ENCODE measurements at places on chromosomes 5 and 9.
A peak's percentile ranks its signal among the peaks of the same experiment; 100 is the strongest.

- DNase-seq = no peak
These were observed 82.2 kb downstream of the DCP2 start for GRCh38 chr5:113058706-113059226.

GRCh38 chr5:150350524-150351344 lies 6.8 kb upstream of the TCOF1 start:
- peak; percentile 65 for DNase-seq

- DNase-seq = peak; percentile 67
These were observed 22.5 kb upstream of the JAKMIP2 start for GRCh38 chr5:147805030-147805454.

DNA sequence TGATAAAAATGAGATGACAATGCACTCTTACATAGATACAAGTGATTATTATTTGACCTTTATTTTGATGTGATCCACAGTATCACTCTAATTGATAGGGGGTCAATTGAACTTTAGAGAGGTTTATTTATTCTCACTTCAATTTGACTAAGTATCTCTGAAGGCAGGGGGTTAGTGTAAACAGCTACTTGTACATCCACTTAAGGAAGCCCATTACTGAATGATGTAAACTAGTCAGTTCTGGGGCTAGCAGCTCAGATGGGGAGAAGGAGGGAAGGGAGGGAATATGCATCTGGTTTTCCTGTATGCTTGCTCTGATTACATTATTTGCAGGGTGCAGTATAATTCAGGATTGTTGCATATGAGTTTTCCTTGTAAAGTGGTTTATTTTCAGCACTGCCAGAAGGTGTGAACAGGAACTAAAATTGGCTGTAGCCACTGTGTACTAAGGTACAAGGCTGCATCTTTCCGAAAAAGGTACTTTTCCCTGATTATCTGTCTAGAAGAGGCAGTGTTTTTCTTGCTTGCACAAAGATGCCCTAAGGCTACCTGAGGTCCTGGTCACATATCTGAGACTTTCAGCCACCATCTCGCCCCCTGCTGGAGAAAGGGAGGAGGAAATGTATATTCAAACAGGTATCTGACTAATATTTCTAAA lies 51.2 kb downstream of the MRPS27 start:
- DNase-seq = peak; percentile 42

DNA sequence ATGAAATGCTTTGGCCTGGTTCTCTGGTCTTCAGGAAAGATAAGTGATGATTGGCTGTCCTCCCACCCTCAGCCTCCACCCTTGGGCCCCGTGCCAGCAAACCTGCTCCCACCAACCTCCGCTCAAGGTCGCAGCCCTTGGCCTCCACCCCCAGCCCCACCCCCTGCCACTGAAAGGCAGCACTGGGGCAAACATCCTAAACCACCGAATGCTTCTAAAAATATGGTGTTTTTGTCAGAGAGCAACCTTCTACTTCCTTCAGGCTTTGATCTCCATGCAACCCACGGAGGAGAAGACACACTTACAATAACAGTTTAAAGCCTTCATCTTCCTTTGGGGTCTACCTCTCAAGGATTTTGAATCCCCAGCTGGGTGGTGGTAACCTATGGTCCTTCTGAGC lies 24.0 kb upstream of the TCF7 start:
- no peak for DNase-seq

GRCh38 chr9:114155263-114155994 lies at the start of gene COL27A1:
COL27A1 (plus strand) TSS chr9:114155537; CDS start chr9:114155951, 414 bp downstream.
- DNase-seq = peak; percentile 79

DNA sequence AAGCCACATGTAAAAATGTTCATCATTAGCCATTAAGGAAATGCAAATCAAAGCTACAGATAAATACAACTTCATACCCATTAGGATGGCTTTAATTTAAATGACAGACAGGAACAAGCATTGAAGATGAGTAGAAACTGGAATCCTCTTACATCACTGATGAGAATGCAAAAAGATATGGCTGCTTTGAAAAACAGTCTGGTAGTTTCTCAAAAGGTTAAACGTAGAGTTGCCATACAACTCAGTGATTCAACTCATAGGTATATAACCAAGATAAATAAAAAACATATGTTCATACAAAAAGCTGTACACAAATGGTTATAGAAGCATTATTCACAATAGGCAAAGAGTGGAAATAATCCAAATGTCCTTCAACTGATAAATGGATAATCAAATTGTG lies 228.8 kb upstream of the ZNF462 start:
- no peak for DNase-seq

- no peak for DNase-seq
These were observed at the start of gene NREP for GRCh38 chr5:111756581-111757354. NREP (minus strand) TSS chr5:111757194; CDS start chr5:111755772, 1,422 bp downstream.

DNA sequence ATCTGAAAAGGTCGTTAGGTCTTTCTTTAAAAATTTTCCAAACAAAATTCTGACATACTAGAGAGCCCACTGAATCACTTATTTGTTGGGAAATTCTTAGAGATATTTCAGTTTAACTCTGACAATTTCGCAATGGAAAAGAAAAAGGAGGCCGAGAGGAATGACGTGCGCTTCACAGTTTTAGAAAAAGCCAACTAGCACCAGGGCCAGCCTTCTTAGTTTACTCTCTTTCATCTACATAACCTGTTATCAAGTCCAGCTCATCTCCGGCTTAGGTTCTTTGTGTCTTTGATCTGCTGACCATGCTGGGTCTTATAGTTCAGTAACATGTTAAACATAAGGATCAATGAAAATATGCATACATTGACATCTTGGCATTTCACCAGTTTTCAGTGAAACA lies 201.7 kb upstream of the TAS2R1 start:
- DNase-seq = no peak

DNA sequence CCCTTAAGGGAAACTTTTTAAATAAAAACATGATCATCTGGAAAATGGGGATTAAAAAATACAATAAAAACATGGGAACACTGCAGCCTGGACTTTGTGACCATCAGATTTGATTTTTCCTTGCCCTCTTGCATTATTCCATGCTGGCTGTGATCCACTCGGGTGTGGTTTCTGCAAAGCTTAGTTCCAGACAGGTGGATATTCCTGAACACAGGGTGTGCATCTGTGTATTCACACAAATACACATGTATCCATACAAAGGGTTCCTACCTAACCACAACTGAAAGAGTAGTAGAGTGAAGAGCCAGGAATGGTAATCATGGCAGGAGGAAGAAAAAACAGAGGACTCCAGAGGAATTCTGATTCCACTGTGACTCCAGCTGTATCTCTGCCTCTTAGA lies 178.2 kb downstream of the PAM start:
- no peak for DNase-seq

GRCh38 chr5:115532517-115532916 lies 12.1 kb downstream of the FEM1C start:
- no peak for DNase-seq

DNA sequence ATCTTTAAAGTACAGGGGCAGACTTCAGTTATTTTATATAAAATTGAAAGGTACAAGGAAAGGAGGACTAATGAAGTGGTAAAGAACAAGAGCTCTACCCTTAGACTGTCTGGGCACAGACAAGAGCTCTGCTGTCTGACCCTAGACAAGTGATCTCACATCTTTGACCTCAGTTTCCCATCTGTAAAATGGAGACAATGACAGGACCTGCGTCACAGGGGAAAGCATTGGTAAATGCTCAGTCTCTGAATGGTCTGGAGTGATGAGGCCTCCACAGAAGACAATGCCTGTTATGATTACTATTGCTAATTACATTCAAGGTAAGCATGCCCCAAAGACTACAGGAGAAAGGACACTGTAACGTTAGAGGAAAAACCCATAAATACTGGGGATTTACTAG lies 37.5 kb downstream of the ANKH start:
- no peak for DNase-seq

DNA sequence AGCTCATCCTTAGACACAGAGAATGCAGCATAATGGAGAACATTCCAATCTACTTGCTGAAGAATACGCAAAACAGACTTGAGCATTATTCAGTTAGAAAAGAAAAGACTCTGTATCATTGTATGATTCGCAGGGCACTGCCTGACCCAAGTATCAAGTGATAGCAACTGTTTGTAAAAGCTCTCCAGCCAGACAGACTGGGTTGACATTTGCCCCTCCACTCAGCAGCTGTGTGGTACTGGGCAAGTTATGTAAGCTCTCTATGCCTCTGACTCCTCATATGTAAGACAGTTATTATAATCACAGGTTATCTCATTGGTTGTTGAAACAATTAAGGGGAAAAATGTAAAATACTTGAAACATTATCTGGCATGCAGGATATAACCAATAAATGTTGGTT lies 505.0 kb downstream of the ELAVL2 start:
- DNase-seq = no peak

GRCh38 chr9:132982458-132982857 lies 4.0 kb downstream of the GFI1B start:
- no peak for DNase-seq

DNA sequence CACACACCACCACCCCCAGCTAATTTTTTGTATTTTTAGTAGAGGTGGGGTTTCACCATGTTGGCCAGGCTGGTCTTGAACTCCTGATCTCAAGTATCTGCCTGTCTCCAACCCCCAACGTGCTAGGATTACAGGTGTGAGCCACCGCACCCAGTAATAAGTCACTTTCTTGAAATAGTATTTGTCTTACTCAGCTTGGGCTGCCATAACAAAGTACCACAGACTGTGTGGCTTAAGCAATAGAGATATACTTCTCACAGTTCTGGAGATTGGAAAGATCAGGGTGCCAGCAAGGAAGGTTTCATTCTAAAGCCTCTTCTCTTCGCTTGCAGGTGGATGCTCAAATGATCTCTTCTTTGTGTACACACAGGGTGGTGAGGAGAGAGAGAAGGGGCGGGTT lies 99.8 kb downstream of the ARRDC3 start:
- no peak for DNase-seq

DNA sequence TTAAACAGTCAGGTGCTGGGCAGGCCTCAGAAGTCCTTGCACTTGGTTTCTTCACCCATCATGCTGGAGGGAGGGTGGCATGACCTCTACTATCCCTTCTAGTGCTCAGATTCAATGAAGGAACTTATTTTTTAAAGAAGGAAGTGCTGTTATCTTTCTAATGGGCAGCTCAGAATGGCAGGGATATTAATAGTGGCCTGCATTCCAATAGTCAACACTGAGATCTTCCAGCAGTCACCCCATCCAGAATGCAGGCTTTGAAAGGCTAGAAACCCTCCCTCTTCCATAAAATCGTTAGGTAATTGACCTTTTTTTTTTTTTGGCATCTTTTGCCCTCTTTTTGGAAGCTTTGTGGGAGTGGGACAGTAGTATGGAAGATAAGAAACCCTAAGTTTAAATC lies 325.0 kb downstream of the ARRDC3 start:
- DNase-seq = no peak

DNA sequence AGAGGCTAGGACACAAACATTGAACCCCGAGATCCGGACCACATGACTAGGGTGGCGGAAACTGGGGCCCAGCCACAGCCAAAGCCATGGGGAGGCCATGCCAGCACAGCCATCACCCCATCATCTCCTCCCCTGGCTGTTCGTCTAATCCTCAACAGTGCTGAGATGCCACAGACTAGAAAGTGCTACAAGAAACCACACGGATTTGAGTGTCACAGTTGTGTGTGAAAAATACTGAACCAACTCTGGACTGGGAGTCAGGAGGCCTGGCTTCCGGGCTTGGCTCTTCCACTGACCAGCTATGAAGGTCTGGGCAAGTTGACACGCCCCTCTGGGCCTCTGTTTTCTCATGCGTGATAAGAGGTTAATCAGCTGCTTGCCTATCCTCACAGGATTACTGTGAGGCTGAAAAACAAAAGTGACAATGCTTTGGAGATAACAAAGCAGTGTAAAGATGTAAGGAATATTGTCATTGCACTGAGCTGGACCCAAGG lies 38.8 kb upstream of the SHB start:
- no peak for DNase-seq

- no peak for DNase-seq
These were observed 744 bp downstream of the OTULIN start for GRCh38 chr5:14665101-14665822.

DNA sequence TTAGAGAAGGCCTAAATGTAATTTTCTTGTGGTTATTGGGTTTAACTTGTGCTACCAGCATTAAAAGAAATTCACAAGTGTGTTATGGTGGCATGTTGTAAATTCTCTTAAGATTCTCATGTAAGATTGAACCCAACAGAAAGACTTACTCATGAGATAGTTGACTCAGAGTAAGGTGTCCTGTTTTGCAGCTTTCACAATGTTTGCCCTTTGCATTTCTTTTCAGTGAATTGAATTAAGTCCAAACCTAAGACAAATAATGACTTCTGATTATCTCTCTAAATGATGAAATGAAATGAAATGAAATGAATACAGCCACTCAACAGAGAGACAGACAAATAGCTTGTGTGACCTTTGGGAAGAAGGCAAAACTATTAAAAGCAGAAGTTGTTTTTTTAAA lies 1696.9 kb upstream of the WWC1 start:
- DNase-seq = no peak

DNA sequence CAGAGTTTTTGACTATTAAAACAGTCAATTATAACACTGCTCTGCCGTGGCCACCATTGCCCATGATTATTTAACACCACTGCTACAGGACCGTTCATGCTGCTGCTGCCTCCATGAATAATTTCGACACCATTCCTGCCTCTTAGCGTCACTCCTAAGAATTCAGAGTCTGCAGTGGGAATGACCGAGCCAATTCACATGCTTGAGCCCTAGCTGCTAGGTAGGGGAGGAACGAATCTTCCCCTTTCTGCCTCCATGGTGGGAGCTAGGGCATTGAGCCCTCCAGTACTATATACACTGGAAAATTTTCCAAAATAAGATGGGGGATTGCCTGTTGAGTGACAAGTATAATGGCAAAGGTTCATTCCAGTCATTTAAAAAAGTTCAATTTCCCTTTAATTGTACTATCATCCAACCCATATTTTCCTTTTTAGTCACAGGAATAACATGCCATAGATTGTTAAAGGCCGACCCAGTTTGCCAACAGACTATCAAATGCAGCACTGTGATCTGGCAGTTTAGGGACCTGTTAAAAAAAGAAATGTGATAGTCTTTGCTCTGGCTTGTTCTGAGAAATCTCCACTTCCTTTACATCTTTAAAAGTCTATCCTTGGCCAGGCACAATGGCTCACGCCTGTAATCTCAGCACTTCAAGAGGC lies 13.5 kb upstream of the B4GALT1 start:
- no peak for DNase-seq

GRCh38 chr5:8615142-8615858 lies 746.4 kb downstream of the MTRR start:
- DNase-seq = no peak

GRCh38 chr5:178314061-178314660 lies 81.6 kb upstream of the PHYKPL start:
- no peak for DNase-seq

Data from germinal center (tissue), 1 donor.